ENCODE measurements at places on chromosomes 2 and 18. TPM values are rescaled to one million over a fixed set of nuclear protein-coding genes. Genes with fewer than 3 reads are reported as not detected.

Gene CNDP1
- total RNA-seq = not detected

Gene FBXO36
- total RNA-seq = 3.0 TPM

Gene RAB17
- 0.87 TPM for total RNA-seq

Gene NAT8
- not detected for total RNA-seq

Gene IL1A
- total RNA-seq = not detected

Measured in mesenteric fat pad (tissue), 1 donor.